Brain microvascular endothelial cell (primary cell): ENCODE measurements at places on chromosomes 3 and 15.

- DNase-seq = peak; percentile 40
Observed at GRCh38 chr3:136283627-136284026, 33.5 kb downstream of the PCCB start.

DNA sequence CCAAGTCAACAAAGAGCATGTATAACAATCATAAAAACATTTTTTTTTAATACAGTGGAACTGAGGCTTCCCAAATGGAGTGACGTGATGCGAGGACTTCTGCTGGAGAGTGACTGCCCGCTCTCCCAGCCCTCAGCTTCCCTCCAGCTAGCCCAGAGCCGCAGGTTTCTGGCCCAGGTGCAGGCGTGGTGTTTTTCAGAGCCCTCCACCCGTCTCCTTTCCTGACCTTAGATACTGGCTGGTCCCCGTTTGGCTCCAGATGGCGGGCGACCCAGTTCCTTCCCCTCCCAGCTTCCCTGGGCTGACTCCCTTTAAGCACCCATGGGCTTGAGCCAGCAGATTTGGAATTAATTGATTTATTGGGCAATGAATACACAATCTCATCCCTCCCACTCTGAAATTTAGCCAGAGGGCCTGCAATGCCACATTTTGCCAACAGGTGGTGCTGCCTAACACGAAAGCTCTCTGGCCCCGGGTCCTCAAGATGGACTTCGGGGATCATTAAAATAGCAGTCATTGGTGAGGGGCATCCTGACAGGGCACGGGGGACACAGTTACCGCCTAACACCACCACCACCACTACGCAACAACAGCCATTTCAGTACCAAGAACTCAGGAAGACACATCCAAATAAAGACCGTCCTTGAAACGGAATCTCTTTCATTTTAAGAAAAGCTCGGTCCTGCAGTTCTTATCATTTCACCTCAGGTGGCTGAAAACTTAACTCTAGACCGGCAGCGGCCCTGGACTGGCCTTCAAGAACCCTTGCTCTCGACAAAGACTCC, 47.5 kb upstream of the MUC4 start:
- DNase-seq = peak; percentile 59

DNA sequence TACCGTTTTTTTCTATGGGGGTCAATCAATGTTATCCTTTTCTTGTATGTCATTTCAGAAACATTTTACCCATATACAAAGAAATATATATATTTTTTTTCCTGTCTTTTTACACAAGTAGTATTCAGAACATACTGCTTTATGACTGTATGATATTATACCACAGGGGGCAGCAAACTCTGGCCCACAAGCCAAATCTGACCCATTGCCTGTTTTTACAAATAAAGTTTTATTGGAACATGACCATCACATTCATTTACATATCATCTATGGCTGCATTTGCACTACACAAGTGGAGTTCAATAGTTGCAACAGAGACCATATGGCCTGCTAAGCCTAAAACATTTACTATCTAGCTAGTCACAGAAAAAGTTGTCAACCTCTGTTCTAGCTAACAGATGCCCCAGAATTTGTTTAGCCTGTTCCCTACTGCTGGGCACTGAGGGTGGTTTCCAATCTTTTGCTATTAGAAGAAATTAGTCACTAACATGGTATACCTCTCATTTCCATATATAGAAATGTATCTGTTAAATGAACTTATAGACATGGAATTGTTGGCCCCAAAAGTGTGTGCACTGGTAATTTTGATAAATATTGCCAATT, 57.7 kb downstream of the BFSP2 start:
- no peak for DNase-seq

- DNase-seq = no peak
Observed at GRCh38 chr15:74815121-74815934, 2.7 kb downstream of the LMAN1L start.

GRCh38 chr3:185764163-185764979, 60.5 kb downstream of the IGF2BP2 start:
- DNase-seq = peak; percentile 47
